ENCODE measurements at places on chromosomes 12 and 14.

DNA sequence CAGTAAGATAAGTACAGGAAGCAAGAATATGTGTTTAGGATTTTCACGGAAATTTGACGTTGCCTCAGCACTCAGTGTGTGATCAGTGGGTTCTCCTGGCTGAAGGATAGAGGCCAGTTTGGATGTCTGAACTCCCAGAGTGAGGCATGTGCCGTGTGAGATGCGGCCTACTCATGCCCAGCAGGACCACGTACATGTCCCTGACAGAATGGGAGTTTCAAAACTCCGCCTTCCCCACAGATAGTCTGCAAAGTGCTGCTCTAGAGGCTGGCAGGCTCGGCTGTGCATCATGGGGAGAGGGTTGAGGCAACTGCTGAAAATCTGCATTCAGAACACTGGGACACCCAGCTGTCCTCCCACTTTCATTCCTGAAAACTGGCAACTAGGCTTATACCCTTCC is 58.3 kb downstream of the NINJ2 start:
- DNase-seq, result no peak

- DNase-seq, result no peak
Observed at GRCh38 chr12:70722584-70723343, 85.5 kb upstream of the PTPRB start.

GRCh38 chr12:53927220-53928029 is 11.2 kb upstream of the HOXC13 start:
- no peak for DNase-seq

- DNase-seq, result no peak
Observed at GRCh38 chr12:95516757-95517156, 34.5 kb downstream of the USP44 start.

DNA sequence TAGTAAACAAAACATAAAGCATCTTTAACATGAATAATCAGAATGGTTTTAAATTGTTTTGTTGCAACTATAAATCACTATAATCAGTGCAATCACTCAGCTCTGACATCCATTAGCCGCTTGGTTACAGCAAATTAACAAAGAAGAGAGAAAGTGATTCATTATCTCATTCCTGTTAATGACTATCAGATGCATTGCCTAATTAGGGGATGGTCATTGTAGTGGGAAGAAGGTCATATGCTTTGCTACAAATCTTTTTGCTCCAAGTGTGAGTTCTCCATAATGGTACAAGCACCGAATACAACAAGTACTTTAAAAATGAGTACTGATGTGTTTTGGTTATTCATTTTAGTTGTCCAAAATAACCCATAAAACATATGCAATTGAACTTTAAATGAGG is 272.0 kb downstream of the AKAP6 start:
- no peak for DNase-seq

DNA sequence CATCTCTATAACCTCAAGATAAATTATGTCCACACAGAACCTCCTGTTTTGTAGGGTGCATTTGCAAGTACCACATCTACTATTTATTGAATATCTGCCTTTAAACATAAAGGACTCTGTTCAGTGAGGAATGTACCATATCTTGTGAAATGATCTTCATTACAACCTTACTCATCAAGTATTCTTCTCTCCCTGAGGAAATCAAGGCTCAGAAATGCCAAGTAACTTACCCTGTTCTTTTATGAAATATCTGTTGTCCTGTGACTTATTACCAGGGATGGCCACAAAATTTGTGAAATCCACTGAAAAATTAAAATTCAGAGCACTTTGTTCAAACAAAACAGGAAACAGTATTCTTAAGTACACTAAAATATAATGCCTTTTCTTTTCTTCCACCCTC is 366.7 kb downstream of the GALC start:
- DNase-seq, result no peak

GRCh38 chr14:94640721-94641631 is 28.8 kb downstream of the SERPINA3 start:
- DNase-seq, result no peak

- peak; percentile 41 for DNase-seq
Observed at GRCh38 chr14:65210118-65210821, 108.0 kb upstream of the MAX start.

DNA sequence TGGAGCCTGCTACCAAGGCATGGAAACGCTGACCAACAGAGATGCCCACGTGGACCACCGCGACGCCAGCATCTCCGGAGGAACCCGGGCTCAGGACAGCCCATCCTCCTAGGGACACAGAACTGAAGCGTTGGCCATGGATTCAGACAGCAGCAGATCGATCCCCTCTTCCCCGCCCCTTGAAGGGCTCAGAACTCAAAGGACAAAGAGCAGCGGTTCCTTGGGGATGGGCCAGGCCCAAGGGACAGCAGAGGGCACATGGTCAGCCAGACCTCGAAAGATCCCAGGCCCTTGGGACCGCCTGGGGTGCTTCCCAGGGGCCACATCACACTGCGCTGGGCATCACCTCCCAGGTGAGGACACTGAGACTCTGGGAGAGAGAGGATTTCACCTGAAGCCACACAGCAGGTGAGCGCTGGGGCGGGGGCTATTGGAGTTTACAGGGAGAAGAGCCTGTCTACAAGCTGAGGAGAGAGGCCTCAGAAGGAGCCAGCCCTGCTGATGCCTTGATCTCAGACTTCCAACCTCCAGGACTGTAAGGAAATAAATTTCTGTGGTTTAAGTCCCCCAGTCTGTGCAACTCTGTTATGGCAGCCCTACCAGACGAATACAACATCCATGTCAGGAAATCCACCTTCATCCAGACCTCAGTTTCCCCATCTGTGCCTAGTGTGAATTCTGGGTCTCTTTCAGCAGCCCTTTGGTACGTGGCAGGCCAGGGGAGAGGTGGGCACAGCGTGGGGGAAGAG is 49.4 kb downstream of the CCNK start:
- no peak for DNase-seq

DNA sequence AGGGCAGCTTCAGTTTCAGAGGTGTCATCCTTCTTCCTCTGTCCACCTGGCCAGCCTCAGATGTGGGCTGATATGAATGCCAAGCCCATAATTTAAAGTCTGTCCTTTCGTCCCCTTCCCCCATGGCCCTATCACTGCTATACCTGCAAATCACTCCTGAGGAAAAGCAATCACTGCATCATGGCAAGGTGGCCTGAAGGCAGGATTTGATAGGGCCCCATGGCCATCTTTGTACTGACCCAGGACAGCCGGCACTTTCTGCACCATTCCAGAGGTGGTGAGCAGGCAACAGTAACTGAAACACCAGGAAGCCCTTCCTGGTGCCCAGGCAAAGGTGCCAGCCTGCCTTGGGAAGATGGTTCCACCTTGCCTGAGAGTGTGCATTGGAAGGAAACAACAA is 60.8 kb downstream of the ANO2 start:
- no peak for DNase-seq

- DNase-seq, result no peak
Observed at GRCh38 chr12:63909746-63910145, 65.2 kb downstream of the SRGAP1 start.

- peak; percentile 79 for DNase-seq
Observed at GRCh38 chr14:67680121-67680602, 5.7 kb upstream of the VTI1B start.

DNA sequence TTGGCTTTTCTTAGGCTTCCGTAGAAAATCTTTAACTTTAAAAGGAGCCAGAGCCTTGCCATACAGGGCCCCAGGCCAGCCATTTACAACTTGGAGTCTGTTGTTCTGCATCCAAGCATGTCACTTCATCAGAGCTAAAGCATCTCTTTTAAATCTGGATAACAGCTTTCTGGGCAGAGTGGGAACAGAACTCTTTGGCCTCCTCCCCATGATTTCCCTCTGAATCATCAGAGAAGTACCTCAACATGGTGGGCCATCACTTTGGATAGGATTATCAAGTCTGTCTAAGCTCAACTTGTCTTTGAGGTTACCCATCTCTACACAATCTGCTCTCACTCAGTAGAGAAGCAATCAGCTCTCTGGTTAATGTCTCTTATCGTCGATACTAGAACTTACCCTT is 170.9 kb downstream of the SLC6A15 start:
- DNase-seq, result no peak

- DNase-seq, result no peak
Observed at GRCh38 chr14:90828642-90829487, 12.6 kb upstream of the TTC7B start.

DNA sequence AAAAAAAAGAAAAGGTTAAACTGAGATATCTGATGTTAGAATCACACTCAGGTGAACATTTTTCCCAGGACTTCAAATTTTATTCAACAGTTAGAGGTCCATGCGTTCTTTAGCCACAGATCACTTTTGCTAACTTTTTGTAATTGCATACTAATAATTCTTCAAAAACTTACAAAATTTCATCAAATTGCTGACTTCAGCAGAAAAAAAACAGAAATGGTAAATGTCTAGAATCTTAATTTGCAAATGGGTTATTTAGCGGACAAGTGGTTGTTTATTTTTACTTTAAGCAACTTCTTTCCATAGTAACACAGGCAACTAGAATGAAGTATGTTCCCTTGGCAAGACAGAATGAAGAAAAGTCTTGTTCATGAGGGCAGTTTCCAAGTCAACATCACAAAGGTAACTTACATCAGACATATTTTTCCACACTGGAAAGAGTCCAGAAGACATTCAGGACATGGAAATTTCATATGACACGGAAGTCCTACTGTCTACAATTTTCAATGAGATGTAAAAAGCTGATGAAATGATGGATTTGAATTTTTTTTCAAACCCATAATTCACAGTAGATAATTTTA is 62.5 kb upstream of the SOX5 start:
- no peak for DNase-seq

GRCh38 chr14:24334431-24335291 is at the start of gene ADCY4:
Gene ADCY4 (minus strand): TSS chr14:24335071. CDS start chr14:24334652, 419 bp downstream.
- no peak for DNase-seq

GRCh38 chr12:81942594-81942993 is 183.4 kb upstream of the PPFIA2 start:
- DNase-seq, result no peak

DNA sequence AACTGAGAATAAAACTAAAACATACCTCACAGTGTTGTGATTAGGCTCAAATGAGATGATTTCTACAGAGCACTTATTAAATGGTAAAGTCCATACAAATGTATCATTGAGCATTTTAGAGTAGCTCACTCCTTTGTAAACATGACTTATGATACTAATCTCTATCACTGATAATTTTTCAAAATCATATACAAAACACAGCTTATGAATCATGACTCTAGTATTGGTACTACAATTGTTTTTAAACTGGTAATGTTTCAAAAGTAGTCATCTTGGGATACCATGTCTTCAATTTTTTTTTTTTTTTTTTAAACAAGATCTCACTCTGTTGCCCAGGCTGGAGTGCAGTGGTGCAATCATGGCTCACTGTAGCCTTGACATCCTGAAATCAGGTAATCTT is 40.1 kb upstream of the KRR1 start:
- DNase-seq, result no peak
